Uterus (tissue), 4 donors: ENCODE measurements at places on chromosomes 3 and 15. TPM values are rescaled to one million over a fixed set of nuclear protein-coding genes. Genes with fewer than 3 reads are reported as not detected.

Gene SOX14
- total RNA-seq: not detected

DNA sequence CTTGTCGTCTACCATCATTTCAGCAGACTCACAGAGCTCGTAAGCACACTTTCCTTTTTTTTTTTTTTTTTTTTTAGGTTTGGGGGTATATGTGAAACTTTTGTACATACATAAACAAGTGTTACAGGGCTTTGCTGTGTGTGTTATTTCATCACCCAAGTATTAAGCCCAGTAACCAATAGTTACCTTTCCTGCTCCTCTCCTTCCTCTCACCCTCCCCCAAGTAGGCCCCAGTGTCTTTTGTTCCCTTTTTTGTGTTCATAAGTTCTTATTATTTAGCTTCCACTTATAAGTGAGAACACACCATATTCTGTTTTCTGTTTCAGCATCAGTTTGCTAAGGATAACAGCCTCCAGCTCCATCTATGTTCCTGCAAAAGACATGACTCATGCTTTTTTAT is 746.8 kb downstream of the GRM7 start:
- DNase-seq: no peak

DNA sequence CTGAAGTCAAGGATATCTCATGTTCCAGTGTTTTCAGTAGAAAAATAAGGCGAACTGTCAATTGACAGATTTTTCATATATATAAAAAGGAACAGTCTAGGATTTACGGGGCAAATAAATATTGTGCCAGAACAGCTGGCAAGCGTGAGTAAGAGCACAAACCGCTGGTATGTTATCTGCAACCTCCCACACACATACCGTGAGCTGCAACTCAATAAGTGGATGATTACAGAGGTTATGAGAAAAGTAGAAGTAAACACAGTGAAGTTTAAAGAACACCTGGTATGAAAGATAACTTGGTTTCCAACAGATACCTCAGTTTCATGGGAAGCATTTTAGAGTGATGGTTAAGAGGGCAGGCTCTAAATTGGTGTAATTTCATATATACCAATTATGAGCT is 733.4 kb downstream of the TUSC7 start:
- no peak for DNase-seq

- DNase-seq: peak; percentile 39
Measured at GRCh38 chr3:134449277-134449676, 36.5 kb downstream of the ANAPC13 start.

DNA sequence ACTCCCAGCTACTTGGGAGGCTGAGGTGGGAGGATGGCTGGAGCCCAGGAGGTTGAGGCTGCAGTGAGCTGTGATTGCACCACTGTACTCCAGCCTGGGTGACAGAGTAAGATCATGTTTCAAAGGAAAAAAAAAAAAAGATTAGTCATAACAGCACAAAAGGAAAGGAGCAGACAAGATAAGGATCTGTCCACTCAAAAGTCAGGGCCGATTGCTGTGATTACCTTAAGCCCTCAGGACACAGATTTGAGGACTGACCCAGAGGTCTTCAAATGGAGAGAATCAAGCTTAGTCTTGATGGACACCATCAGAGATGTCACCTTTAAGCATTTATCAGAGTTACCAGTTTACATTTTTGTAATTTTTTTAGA is 23.9 kb upstream of the HEG1 start:
- no peak for DNase-seq

- no peak for DNase-seq
Measured at GRCh38 chr3:104610730-104611652, 755.7 kb upstream of the ALCAM start.

- no peak for DNase-seq
Measured at GRCh38 chr15:31086344-31086743, 15.2 kb downstream of the TRPM1 start.

Gene ULK4
- total RNA-seq: 21.9 TPM

DNA sequence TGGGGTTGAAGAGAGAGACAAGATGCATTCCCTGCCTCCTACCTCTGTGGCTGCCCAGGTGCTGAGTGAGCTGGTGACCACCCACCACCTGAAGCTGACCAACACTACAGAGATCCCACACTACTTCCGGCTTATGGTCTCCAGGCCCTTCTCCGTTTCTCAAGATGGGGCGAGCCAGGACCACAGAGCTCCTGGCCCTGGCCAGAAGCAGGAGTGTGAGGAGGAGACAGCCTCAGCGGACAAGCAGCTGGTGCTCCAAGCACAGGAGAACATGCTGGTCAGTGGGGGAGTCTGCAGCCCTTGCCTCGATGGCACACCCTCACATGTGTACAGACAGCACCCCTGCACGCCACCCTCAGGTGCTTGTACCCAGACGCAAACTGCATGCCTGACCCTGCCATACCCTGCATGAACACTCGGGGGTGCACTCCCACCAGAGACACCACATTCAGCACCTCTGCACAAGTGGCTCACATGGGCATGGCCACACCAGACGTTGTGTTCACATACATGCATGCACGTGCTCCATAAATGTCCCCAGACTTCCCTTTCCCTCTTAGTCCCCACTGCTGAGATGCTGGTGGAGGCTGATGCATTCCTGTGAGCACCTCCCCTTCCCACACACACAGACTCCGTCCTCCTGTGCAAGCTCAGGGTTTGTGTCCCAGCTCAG is 19.0 kb downstream of the ACAA1 start:
- peak; percentile 34 for DNase-seq

GRCh38 chr3:18382760-18383369 is 42.3 kb downstream of the SATB1 start:
- DNase-seq: no peak

Gene LMLN
- total RNA-seq: 7.6 TPM

Gene TRIM69
- 16.2 TPM for total RNA-seq

DNA sequence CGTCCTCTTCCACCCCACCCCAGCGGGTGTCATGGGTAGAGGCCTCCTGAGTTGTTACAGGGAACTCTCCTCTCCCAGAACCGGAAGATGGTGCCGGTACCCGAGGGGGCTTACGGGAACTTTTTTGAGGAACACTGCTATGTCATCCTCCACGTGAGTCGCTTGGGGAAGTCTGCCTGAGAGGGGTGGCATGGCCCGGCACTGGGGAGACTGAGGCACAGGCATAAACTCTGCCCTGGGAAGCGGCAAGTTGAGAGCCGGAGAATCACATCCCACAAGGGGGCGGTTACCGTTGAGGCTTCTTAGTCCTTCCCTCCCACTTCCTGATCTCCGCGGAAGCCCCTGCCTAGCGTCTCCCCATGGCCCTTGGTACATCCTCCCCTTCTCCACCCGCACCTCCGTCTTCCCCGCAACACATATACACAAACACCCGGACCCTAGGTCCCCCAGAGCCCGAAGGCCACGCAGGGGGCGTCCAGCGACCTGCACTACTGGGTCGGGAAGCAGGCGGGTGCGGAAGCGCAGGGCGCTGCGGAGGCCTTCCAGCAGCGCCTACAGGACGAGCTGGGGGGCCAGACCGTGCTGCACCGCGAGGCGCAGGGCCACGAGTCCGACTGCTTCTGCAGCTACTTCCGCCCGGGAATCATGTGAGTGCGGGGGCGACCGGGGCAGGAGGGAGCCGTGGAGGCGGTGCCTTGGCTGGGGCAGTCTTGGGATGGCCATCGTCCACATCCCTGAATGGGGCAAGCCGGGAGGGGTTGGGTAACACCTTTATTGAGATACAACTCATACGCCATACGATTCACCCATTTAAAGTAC is 3.4 kb downstream of the VILL start:
- peak; percentile 87 for DNase-seq

DNA sequence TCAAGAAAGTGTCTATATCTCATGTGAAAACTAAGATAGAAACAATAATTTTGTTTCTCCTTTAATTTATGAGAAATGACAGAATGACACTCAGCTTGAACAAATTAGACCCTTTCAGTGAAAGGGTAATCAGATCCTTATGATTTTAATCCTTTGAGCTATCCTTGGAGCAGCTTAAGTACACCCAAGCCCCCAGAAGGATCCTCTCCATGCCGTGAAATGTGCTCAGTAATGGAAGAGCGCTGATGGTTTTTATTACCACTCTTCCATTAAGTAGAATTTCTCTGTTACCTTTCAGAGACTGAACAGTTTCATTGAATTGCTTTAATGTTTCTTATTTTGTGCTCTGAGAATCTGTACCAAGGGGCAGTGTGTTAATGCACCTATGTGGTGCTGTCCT is 54.3 kb downstream of the HMG20A start:
- no peak for DNase-seq

DNA sequence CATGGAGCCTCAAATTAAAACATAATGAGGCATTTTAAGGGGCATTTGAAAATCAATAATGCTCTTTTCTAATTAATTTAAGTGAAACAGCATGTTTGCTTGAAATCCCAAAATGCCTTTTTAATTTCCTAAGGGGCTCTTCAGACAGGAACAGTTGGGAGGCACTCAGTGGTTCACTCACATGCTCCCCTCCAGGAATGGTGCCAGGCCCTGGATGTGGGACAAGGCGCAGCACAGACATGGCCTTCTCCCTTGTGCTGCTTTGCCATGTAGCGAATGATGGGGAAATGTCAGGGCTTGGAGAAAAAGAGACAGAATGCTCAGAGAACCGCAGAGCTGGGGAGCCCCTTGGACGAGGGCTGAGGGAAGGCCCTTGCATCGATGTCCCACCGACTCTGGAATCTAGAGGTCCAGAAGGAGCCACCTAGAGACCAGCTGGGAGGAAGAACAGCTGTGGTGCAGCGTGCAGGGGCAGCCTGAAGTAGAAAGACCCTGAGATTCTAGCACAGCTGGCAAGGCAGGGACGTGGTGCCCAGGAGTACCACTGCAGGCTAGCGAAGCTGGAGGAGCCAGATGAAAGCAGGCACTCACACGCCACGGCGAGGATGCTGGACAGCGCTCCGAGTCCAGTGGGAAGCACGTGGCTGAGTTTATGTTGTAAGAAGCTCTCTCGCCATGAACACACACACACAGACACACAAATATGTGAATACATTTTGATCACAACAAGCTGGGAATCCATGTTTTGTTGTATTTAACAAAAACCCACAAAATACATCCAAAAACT is 27.0 kb downstream of the NSMCE3 start:
- DNase-seq: no peak

Gene EXOG
- total RNA-seq: 18.3 TPM

GRCh38 chr15:39898317-39898716 is 21.7 kb downstream of the GPR176 start:
- DNase-seq: no peak

GRCh38 chr3:197424266-197424665 is 125.9 kb upstream of the DLG1 start:
- DNase-seq: no peak

Gene EPHB3
- total RNA-seq: 2.0 TPM

Gene MKRN2OS
- not detected for total RNA-seq

GRCh38 chr3:5013021-5013906 is 34.0 kb downstream of the BHLHE40 start:
- no peak for DNase-seq

Gene MAGI1
- total RNA-seq: 7.6 TPM

Gene CELF6
- 12.3 TPM for total RNA-seq

- no peak for DNase-seq
Measured at GRCh38 chr3:153158961-153159735, 2.9 kb upstream of the RAP2B start.
